ENCODE measurements at places on chromosomes 5 and 9.

- no peak for DNase-seq
These were observed 601.5 kb downstream of the ACTL7B start for GRCh38 chr9:108254236-108254635.

DNA sequence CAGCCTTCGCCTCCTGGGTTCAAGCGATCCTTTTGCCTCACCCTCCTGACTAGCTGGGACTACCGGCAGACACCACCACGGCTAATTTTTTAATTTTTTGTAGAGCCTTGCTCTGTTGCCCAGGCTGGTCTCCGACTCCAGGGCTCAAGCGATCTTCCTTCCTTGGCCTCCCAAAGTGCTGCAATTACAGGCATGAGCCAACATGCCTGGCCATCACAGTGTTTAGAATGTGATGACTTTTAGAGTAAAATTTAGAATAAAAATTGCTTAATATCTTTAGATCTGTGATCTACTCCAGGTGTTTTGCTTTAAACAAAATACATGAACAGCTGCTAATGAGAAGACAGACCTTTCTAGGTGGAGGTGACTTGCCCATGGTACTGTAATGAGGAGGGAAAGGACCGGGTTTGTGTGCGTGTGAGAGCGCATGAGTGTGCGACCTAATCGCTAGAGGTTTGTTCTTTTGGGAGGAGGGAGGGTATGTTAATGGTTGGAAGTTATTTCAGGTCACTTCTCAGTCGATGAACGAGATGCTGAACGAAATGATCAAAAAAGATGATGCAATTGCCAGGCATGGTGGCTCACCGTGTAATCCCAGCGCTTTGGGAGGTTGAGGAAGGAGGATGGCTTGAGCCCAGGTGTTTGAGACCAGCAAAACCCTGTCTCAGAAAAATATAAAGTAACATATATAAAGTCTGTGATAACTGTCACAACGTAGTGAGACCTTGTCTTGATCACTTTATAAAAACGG is 2.0 kb downstream of the CNOT6 start:
- DNase-seq: no peak

DNA sequence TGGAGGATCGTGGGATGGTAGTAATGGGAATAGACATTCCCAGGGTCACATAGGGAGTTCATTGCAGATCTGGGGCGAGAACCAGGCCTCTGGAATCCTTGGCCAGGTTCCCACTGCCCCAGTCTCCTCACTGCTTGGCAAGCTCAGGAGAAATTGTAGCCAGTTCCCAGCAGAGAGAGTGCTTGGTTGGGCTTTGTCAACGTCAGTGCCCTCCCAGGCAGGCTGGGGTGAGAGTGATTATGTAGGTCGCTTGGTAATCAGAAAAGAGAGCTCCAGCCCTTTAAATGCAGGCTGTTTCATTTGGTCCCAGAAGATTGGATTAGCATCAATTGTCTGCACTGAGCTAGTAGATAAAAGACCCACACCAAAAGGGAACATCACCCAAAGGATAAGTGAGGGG is 51.8 kb upstream of the GALNT10 start:
- no peak for DNase-seq

DNA sequence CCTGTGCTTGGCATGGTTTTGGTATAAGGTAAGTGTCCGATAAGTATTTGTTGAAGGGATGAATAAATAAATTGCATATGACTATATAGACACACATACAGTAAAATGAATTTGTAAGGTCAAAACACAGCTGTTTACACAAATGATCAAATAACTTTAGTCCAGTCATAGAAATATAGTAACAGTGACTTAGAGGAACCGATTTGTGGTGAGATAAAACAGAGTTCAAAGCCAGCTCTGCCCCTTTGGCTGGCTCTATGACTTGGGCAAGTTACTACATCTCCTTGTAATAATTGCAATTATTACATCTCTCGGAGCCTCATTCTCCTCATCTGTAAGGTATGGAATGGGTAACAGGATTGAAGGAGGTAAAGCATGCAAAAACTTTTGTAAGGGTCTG is 384.0 kb downstream of the PLK2 start:
- DNase-seq: no peak

DNA sequence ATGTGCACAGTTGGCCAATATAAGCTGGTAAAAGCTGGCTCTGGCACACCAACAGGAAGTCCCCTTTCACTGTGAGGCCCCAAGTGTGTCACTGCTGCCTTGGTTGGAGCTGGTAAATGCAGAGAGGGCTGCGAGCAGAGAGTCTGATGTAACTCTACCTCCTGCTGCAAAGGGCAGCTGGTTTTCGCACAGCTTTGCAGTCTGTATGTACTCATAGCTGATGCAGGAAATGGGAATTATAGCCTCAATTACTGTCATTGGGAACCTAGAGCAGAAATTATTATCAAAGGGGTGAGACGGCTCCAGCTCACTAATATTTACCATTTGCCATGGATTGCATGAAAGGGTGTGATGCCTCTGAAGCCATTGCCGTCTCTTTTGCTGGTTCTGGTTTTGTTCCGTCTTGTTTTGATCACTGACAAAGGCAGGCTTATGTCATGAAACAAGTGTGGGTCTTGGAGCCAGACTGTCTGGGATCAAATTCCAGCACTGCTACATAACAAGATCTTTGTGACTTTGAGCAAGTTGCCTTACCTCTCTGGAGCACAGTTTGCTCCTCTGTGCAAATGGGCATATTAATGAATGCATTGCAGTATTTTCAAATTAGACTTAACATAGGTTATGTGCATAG is 124.3 kb upstream of the SLC25A48 start:
- no peak for DNase-seq

DNA sequence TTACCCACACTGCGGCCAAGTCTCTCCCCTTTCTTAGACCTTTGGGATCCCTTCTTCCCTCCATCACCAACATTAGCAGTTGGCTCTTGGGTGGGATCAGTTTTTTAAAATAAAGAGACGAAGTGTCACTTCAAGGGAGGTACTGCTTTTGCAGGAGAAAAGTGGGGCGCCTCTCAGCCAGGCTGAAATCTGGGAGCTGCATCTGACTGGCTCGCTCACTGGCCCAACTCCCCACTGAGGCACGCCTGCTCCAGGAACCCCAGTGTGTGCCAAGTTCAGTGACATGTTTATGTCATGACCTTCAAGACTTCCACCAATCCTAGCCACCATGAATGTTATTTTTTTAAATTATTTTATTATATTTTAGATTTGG is 130.5 kb downstream of the MVB12B start:
- no peak for DNase-seq

DNA sequence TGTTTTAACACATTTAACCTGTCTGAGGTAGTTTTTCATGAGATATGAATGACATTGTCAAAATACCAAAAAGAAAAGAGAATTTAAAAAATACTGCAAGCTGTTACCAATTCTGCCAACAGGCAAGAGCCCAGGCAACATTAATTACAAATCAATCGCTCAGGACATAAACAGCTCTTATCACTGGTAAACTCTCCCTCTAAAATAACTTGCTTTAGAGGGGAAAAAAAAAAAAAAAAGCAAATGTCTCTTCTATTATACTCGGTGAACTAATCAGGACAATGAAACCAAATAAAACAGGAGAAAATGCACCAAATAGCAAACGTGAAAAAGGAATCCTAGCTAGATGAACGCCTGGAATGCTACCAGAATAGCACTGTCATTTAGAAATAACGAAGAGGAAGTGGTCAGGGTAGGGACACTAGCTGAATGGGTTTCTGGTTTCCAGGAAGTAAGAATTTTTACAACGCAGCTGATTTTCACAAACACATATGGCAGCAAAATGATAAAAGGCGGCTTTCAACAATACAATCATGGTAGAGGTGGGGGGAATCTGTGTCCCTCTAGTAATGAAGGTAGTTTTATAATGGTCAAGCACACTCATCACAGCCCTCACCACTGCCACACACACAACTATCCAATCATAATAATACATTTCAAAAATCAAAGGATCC is 94.9 kb downstream of the DENND1A start:
- DNase-seq: no peak

- no peak for DNase-seq
These were observed 36.1 kb downstream of the ABLIM3 start for GRCh38 chr5:149177339-149177843.

GRCh38 chr5:179310439-179311090 is 34.7 kb downstream of the ADAMTS2 start:
- no peak for DNase-seq

DNA sequence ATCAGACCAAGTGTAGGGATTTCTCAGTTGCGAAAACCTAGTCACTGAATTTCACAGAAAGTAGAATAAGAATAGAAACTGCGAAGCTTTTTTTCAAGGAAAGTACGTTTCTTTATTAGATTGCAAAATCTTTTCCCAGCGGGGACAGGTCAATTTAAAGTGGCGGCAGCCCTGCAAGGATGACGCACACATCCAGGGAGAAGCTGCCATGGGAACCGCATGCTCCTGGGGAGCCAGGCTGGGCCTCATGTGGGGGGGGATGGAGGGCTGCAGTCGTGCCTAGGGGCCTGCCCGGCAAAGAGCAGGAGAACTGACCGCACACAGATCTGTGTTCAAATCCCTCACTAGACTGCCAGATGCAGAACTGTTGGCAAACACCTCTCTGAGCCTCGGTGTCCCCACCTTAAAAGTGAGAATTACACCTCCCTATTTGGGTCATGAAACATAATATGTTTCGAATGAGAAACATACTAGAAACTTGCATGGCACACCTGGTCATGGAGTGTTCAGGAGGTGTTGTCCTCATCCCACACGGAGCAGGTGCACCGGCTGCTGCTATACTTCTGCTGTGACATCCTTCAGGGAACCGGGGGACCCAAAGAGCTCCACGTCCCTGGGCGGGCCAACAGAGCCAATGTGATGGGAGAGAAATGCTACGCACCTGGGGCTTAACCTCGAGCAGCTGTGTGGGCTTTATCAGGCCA is 127.8 kb upstream of the PHYKPL start:
- DNase-seq: no peak

- DNase-seq: no peak
These were observed 8.8 kb downstream of the GRIN1 start for GRCh38 chr9:137147793-137148160.

GRCh38 chr5:166111021-166111420 is 2180.4 kb upstream of the WWC1 start:
- no peak for DNase-seq

DNA sequence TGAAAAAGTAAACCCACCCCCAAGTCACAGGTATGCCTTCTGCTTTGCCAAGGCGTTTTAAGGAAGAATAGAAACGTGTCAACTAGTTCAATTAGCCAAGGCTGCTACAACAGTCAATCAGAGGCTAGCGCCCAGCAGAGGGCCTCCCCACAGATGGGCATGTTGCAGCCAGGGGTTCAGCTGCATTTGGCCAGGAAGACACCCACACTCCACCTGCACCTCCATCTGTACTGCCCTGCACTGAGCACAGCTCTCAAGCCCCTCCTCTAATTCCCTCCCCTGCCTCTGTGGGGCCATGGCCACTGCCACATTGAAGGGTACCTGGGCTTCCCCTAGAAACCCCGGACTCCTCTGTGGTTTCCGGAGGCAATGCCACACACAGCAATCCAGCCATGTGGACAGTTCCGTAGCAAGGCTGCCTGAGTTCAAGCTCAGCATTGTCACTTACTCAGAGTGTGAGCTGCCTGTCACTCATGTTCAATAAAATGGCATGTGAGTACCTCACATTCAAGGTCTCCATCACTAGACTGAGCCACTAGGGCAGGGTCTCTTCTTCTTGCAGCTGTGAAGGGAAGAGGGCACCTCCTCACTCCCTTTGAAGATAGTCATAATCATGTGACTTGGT is 248.4 kb downstream of the IRX2 start:
- no peak for DNase-seq

- DNase-seq: no peak
These were observed 135.6 kb downstream of the NTRK2 start for GRCh38 chr9:84804951-84805694.

DNA sequence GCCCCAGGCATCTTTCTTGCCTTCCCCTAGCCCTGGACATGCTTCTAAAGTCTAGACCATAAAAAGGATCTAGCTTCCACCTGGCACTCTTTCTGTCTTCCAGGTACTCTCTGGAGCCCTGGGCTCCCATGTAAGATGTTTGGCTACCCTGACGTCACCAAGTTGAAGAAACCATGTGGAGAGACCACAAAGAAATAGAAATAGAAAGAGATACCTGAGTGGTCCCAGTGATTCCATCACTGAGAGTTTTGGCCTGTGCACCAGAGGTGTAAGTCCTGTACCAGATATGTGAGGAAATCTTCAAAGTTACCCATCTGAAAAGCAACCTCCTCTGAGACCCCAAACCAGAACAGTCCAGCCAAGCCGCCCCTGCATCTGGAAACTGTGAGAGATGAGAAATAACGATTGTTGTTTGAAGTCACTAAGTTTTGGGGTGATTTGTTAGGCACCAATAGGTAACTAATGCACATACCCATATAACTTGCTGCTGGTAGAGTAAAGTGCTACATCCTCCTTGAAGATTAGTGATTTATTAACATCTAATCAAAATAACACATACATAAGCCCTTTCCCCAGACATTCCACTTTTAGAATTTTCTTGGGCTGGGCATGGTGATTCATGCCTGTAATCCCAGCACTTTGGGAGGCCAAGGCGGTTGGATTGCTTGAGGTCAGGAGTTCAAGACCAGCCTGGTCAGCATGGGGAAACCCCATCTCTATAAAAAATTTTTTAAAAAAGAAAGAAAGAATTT is 85.7 kb upstream of the LHFPL2 start:
- DNase-seq: no peak

DNA sequence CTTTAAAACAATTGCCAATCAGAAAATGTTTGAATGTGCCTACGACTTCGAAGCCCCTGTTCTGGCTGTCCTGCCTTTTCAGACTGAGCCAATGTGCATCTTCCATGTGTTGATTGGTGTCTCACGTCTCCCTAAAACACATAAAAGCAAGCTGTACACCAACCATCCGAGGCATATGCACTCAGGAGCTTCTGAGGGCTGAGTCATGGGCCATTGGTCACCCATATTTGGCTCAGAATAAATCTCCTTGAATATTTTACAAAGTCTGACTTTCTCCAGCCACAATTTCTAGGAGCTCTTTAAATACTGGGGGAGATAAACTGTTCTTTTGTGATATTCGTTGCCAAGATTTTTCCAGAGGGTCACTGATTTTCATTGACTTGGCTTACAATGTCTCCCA is 53.9 kb downstream of the C9orf57 start:
- no peak for DNase-seq

- no peak for DNase-seq
These were observed 113.0 kb upstream of the SELENOP start for GRCh38 chr5:42924686-42925085.

DNA sequence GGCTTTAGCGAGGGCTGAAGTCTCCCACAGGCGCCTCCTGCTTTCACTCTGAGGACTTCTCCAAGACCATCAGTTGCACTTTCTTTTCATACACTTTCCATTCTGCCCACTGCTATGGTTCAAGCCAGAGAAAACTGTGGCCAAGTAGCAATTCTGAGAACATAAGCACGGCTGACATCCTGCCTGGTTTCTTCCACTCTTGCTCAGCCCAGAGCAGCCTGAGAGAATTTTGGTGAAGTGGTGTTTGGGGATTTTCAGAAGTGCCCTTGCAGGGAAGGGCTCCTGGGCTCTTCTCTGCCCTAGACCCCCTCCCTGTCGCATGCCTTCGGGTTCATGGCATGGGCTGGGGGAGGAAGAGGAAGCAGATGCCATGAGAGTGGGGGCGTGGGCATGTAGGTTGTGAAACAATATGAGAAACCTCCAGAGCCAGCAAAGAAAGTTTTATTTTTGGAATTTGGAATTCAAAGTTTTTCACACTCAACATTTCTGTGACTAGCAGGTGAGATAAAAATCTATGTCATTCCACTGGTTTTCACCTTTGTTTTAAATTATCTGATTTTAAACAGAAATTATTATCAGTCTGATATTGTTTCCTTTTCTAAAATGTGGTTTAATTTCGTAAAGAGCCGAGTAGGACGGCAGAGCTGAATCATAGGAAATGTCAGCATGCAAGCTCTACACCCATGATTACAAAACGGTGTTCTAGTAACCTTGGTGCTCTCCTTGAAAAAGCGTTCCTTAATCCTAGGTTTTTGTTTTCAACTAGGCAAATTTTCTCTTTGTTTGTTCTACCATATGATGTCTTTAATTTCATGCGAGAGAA is 27.8 kb upstream of the TNFSF8 start:
- peak; percentile 50 for DNase-seq
